ENCODE measurements at places on chromosomes 12 and 14.

DNA sequence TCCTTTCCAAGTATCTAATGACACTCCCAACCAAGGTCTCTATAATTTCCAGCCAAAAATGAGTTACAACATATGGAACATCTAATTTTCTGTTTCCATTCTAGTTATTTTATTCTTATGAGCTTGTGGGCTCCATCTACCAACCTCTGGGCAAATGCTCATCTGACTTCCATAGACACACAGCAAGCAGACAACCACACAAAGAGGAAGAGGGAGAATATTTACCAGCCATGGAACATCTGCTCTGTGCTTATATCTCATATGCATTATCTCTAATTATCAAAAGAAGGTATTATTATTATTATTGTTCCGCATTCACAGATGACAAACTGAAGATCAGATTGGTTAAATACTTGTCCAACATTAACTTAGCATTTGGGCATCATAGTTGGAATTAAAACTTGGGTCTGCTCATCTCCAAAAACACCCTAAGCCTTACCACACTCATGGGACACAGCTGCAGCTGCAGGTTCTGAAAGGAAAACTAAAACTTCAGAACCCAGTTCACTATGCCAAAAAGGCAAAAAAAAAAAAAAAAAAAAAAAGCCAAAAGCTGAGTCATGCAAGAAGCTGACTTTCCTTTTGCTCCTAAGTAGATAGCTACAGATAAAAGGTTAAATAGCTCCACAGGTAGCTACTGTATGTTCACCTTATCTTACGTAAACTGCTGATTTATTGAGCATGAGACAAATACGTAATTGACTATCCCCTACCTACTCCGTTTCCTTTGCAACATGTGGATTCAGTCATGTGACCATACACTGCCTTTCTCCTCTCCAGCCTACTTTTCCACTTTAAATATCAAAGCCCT lies 23.6 kb upstream of the TCL1B start:
- DNase-seq: no peak

GRCh38 chr14:39109893-39110715 lies 4.0 kb upstream of the GEMIN2 start:
- DNase-seq: no peak

- DNase-seq: no peak
These were observed 640.8 kb downstream of the C12orf50 start for GRCh38 chr12:87388376-87388775.

GRCh38 chr14:89507521-89507920 lies 90.5 kb upstream of the FOXN3 start:
- no peak for DNase-seq

DNA sequence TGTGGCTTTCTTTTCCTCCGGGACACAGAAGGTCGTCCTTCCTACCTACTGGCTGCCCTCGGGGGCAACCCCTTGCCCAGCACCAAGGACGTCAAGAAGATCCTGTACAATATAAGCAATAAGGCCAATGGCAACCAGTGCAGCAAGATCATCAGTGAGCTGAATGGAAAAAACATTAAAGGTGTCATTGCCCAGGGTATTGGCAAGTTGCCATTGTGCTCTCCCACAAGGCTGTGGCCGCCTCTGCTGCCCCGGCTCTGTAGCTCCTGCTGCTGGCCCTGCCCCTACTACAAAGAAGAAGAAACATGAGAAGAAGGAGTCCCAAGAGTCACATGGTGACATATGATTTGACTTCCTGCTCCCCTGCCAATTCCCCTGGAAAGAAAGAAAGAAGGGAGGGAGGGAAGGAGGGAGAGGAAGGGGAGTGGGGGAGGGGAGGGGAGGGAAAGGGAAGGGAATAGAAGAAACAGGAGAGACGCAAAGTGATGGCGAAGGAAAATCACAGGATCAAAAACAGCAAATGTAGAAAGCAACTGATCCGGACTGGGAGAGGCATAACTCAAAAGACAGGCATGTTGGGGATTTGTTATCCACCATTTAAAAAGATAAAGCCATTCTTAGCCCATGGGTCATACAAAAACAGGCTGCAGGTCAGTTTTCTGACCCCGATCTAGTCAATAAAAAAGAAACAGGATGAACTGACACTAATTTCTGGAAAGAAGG lies 61.3 kb upstream of the RESF1 start:
- DNase-seq: no peak

DNA sequence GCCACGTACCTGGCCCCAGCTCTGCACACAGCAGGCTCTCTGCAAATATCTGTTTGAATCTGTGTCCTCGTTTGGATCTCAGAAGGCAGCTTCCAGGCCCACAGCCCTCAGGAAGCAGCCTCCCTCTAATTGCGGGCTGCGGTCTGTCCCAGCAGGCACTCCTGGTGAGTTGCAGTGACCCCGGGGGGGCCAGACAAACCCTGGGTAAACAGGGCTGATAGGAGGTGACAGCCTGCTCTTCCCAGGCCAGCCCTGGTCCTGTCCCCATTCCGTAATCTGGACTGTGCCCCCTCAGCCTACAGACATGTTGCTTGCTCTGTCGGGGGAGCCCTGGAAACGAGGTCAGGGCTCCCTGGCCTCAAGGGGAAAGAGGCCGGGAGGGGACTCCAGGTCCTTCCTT lies 2.0 kb downstream of the FOXN4 start:
- no peak for DNase-seq

DNA sequence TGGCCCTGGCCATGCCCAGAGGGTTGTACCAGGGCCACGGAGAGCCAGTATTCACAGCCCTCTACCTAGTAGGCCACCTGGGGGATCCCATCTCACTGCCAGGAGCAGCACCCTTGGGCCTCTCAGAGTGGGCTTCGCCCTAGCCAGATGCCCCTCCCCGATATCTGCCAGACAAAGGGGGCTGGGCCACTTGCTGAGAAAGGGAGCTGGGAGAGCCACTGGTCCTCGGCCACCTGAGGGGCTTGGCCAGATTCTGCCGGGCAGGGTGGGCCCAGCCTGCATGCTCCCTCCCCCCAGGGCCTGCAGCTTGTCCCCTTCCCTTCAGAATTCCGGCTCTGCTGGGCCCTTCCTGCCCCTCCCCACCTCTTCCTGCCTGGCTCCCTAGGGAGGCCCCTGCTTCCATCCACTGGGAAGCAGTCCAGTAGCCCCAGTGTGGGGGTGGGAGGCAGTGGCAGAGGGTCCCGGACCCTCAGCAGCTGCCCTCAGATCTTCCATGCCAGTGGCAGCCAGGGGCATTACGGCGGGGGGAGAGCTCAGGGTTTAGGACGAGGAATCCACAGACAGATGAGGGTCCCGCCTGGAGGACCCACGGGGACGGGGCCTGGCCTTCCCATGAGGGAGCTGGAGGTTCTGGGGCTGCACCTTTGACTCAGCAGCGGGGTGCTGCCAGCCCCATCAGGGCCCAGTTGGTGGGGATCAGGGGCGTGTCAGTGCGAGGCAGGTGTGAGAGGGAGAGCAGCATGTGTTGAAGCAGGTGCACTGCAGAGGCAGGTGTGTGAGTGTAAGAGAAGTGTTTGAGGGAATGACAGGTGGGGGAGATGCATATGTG lies 2.4 kb downstream of the CRIP2 start:
- no peak for DNase-seq

DNA sequence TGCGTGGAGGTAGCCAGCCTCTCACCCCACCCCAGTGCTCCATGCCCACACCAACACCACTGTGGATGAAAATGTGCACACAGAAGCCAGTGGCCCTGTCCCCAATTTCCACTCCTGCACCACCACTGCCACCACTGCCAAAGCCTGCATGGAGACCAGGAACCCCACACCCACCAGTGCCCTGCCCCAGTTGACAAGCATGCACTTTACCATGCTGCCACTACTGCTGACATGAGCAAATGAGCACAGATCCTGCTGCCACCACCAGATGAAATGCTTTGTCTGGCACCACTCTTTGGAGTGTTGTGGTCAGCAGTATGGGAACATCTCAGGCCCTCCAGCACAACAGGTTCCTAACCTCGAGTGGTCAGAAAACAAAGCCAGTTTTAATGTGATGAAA lies 104.1 kb downstream of the ATXN7L3B start:
- DNase-seq: no peak

GRCh38 chr14:61322011-61322798 lies 826 bp downstream of the PRKCH start:
- DNase-seq: no peak

DNA sequence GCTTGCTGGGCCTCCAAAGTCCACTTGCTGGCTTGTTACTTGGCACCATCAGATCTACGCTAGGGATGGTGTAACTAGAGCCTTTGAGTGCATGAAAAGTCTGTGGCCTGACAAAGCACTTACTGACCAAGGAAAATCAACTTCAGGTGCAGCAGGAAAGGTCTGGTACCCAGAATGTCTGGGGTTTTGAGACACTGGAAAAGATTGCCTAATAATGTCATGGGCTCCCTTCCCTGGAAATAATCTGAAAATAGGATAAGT lies 106.7 kb downstream of the ZFP36L1 start:
- no peak for DNase-seq

DNA sequence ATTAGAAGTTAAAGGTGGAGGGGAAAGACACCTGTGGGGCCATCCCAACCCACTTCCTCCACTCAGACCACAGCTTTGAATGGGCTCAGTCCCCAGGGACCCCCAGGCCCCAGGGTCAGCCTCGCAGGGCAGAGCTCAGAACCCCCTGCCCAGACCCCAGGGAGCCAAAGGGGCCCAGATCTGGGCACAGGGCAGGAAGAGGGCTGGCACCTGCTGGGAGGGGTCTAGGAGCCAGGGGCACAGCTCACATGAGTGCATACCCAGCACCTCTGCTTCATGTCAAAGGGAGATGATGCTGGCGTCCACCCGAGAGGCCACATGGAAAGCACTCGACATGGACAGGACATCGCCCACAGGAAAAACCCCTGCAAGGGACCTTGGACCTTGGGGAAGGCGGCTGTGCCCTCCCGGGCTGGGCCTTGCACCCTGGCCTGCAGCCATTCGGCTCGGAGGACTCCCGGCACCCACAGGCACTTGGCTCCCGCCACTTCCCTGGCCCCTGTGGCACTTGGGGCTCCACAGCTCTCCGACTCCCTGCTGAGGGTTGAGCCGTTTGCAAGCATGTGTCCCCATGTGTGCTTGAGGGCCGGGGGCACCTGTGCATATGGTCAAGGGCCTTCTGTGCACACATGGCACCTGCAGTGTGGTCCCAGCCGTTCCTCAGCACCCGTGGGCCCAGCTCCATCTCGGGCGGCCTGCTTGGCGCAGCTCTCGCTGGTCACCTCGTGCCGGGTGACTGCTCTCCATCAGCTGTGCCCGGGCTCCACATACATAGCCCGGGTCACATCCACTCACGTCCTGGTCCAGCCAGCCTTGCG lies 7.8 kb upstream of the AMN start:
- DNase-seq: no peak

Data from naive thymus-derived CD4-positive, alpha-beta T cell (primary cell).